ENCODE measurements at places on chromosomes 7 and 10.

DNA sequence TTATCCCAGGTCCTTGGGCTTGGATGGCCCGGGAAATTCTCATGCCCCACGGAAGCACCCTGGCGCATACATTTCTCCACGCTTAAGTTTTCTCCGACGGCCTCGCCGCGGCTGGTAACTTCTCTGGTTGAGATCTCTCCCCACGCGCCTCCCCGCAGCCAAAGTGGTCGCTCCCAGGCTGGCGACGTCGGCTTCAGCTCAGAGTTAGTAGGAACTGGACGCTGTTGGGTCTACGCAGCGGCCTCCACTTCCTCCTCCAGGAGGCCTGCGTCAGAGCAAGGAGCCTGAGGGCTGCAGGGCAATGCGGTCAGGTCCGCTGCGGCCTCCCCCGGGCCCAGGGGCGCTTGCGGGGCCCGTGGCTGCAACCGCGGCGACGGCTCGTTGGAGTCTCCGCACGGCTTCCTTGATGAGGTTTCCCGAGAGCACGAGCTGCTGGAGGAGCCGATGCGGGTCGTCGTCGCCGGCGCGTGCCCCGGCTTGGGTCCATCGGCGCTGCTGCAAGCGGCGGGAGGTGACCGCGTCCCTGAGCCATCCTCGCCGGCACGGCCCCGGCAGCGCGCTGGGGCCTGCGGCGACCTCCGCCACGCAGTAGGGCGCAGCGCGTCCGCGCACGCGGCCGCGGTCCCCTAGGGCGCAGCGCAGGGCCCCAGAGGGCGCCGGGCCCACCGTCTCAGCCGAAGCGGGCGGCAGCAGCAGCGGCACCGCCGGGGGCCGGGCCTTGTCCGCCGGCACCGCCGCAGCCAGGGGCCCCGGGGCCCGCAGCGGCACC, 744 bp downstream of the FRAT2 start:
- DNase-seq, result peak; percentile 55

GRCh38 chr10:121680879-121681655, 82.8 kb upstream of the FGFR2 start:
- DNase-seq, result no peak

DNA sequence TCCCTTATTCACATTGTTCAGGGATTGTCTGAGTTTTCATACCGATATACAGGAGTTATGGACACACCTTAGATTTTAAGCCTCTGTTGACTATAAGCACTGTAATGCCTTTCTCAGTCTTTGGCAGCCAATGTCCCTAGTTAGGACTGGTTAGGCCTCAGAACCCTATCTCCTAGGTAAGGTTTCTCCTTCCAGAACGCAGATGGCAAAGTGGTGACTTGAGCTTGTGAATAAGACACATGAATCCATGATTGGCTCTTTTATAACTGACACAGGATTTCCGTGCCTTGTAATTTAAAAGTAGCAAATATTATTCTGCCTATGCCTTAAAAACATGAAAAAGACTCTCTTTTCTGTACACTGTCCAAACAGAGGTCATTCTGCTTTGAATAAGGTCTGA, 12.5 kb upstream of the RNF148 start:
- DNase-seq, result no peak

DNA sequence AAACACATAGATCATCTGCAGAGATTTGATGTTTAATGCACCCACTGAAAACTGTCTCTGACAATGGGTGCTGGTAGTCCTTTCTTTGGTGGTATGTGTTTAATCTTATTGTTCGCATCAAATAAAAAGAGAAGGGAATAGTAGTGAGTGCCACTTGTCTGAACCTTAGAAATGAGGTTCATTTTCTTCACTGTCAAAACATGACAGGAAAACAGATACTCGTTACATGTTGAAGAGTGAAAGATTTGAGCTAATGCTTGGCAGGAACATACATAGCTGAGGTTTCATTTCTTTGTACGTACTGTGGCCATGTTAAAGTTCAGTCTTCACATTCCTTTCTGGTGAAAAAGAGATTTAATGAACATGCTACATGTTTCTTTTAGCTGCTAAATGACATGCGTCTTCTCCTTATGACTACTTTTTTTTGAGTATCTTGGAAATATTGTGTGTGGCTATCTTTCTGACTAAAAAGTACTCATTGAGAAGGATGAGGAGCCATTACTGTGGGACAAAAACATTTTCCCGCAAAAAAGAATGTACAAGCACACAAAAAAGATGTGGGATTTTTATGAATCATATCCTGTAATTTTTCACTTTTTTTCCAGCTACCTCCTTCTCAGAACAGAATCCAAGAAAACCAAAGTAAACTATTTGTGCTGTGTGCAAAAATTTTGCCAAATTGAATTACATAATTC, 108.0 kb downstream of the TWIST1 start:
- DNase-seq, result no peak

DNA sequence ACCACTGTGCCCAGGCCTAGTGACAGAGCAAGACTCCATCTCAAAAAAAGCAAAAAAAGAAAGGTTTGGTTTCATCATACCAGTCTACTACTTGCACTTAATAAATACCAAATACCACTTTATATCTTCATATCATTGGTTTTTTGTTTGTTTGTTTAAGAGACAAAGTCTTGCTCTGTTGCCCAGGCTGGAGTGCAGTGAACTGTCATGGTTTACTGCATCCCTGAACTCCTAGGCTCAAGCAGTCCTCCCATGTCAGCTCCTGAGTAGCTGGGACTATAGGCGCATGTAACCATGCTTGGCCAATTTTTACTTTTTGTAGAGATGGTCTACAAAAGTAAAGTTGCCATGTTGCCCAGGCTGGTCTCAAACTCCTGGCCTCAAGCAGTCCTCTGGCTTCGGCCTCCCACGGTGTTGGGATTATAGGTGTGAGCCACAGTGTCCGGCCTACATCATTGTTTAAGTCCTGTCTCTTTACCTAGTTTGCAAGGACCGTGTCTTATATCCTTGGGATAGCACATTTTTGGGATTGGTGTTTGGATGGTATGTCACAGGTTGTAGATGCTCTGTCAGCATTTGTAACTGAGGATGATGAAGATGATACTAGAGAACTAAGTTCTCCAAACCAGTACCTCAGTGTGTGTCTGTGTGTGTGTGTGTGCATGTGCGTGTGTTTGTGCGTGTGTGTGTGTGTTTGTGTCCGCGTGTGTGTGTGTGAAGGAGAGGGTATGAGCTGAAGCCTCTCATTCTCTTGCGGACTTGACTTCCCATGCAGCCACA, 9.3 kb downstream of the LMTK2 start:
- no peak for DNase-seq

GRCh38 chr10:33335801-33336581, 1.5 kb upstream of the NRP1 start:
- peak; percentile 5 for DNase-seq

DNA sequence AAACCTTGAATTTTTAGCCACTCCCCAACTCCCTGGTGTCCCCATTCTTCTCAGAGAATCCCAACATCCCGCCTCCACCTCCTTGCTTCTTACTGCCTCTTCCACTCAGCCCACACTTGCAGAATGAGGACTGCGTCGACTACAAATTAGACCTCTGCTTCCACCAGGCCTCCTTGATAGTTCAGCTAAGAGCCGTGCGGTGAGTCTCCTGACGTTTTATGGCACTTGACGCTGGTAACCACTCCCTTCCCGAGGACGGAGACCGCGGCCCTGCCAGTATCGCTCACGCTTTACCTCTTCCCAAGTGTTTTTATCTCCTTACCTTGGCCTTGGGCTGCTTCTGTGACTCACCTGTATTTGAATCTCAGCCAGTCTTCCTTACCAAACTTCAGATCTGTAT, 31.1 kb downstream of the RBM17 start:
- DNase-seq, result no peak

GRCh38 chr7:31186202-31186601, 134.1 kb downstream of the ADCYAP1R1 start:
- no peak for DNase-seq

GRCh38 chr10:132514821-132515520, 22.6 kb upstream of the INPP5A start:
- no peak for DNase-seq

GRCh38 chr10:104327745-104328645, 10.3 kb downstream of the ITPRIP start:
- DNase-seq, result no peak

DNA sequence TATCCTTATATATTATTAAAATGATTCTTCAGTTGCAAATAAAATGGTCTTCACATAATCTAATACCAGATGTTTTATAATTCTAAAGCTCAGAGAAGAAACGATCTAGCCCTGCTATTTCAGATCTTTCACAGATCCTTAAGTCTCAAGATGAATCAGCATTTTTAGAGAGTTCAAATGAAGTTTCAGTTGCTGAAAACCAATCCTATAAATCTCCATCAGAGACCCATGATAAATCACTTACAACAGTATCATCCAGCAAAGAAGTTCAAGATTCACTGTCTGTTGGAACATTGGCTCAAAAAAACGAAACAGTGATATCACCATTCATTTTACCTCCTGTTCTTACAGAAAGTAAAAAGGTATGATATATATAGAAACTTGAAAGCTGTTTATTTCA, 137.0 kb downstream of the CCDC7 start:
- DNase-seq, result no peak

DNA sequence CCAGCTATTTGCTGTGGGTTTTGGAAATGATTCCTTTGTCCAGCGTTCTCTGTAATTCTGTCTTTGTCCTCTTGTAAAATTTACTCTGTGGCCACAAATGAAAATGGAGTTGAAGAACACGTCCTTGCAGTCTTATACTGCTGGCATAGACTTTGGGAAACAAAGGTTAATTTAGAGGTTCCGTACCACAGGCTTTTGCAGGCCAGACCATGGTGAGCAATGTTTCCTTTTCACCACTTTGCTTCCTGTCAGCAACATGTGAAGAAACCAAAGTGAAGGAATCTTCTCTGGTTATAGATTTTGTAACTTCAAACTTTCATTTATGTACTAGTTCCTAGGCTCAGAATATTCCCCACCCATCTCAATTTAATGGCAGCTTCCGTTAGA, 488.5 kb downstream of the MDFIC start:
- DNase-seq, result no peak

- no peak for DNase-seq
Observed at GRCh38 chr7:135260930-135261721, 27.5 kb downstream of the STRA8 start.

- no peak for DNase-seq
Observed at GRCh38 chr10:83310688-83311087, 828.6 kb upstream of the GHITM start.

GRCh38 chr7:139943401-139943800, 114.3 kb downstream of the TBXAS1 start:
- DNase-seq, result no peak
